Posterior vena cava (tissue), 2 donors: ENCODE measurements at places on chromosomes 12 and 14. TPM values are rescaled to one million over a fixed set of nuclear protein-coding genes. Genes with fewer than 3 reads are reported as not detected.

Gene SLC2A3
- 103 TPM for total RNA-seq

DNA sequence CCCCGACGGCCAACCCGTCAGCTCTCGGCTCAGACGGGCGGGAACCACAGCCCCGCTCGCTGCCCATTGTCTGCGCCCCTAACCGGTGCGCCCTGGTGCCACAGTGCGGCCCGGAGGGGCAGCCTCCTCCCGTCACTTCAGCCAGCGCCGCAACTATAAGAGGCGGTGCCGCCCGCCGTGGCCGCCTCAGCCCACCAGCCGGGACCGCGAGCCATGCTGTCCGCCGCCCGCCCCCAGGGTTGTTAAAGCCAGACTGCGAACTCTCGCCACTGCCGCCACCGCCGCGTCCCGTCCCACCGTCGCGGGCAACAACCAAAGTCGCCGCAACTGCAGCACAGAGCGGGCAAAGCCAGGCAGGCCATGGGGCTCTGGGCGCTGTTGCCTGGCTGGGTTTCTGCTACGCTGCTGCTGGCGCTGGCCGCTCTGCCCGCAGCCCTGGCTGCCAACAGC is at the start of gene WNT1:
WNT1 (plus strand) TSS at position 32 of the 450 bp plus-strand sequence; CDS start at position 361, 329 bp downstream.
- DNase-seq = peak; percentile 81

DNA sequence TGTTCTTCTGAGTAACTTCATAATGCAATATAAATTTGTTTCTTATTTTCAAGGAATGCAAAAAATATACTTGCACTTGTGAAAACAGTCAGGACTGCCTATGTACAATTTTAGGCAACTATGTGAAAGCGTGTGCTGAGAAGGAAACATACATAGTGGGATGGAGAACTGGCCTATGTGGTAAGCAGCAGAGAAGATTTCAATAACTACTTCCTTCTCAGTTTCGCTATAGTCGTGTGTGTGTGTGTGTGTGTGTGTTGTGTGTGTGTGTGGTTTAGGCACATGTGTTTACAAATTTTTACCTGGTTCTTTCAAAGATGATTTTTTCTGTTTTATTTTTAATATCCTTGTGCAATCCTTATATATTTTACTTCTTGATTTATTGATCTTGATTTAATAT is 211.8 kb downstream of the LRRK2 start:
- no peak for DNase-seq

GRCh38 chr12:63846238-63846967 is 1.9 kb downstream of the SRGAP1 start:
- no peak for DNase-seq

- DNase-seq = no peak
These were observed 20.0 kb upstream of the DNAH10 start for GRCh38 chr12:123741937-123742572.

- peak; percentile 90 for DNase-seq
These were observed at the start of gene CACNB3 for GRCh38 chr12:48817873-48818830. CACNB3 (plus strand) TSS chr12:48818496; CDS start chr12:48818930, 434 bp downstream.
